ENCODE measurements at places on chromosomes 13 and 19. TPM values are rescaled to one million over a fixed set of nuclear protein-coding genes. Genes with fewer than 3 reads are reported as not detected.

GRCh38 chr13:40384976-40385857, 281.2 kb downstream of the FOXO1 start:
- DNase-seq, result no peak

DNA sequence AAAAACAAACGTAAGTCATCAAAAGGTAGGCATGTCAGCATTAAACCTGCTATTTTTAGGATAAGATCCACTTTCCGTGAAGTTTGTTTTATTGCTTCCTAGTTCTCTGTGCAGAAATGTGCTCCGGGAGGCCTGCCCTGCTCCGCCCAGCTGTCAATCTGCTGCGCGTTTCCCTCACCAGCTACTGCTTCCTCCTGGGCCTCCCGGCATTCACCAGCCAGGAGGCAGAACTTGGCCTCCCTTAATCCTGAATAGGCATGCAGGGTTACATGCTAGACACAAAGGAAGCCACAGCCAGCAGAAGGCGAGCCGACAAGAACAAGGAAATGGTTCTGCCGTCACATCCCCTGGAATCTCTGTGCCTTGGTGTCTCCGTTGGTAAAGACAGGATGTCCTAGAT, 386.2 kb downstream of the IRS2 start:
- DNase-seq, result no peak

DNA sequence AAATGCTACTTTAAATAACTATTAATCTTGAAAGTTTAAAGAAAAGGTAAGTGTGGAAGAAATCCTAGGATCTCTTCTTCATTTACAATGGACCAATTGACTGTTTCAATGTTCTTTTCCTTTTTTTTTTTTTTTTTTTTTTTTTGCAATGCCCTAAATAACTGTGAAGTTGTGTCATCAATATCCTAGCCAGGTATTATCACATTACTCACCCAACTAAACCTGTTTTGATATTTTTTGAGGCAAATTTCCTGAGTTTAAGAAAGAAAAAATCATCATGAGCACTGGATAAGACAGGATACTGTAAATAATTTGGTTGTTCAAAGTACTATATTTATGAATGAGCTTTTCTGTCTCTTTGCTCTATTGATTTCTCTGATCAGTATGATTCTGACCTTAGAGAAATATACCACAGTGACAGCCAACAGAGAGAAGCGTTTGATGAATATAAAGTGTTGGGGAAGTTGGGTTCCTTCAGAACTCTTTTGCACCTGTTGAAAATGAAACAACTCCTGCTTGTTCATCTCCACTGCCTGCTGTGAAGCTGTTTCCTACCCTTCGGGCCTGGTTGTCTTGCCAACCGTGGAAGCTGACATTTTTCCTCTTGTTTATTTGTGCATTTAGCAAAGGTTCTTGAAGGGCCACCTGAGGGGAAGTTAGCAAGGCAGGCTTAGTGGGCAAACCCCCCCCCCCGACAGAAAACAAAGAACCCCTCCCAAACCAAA, 1220.5 kb upstream of the SLC10A2 start:
- peak; percentile 39 for DNase-seq

- DNase-seq, result peak; percentile 48
Measured at GRCh38 chr19:17424743-17425365, 5.0 kb downstream of the MVB12A start.

DNA sequence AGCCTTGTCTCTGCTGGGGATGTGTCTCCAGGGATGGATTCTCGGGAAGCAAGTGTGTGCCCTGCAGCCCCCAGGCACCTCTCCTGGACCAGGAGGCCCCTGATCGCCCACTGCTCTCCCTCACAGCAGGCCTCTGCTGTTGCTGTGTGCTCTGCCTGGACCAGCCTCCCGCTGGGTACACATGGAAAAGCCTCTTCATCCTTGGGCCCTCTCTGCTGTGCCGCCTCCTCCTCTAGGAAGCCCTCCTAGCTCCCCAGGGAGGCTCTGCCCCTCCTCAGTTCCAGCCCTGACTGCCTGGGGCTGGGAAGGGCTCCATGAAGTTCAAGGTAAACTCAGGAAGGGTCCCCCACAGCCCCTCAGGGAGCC, 12.0 kb downstream of the NDUFA11 start:
- no peak for DNase-seq

GRCh38 chr19:16524991-16525734, 17.1 kb downstream of the CHERP start:
- no peak for DNase-seq

DNA sequence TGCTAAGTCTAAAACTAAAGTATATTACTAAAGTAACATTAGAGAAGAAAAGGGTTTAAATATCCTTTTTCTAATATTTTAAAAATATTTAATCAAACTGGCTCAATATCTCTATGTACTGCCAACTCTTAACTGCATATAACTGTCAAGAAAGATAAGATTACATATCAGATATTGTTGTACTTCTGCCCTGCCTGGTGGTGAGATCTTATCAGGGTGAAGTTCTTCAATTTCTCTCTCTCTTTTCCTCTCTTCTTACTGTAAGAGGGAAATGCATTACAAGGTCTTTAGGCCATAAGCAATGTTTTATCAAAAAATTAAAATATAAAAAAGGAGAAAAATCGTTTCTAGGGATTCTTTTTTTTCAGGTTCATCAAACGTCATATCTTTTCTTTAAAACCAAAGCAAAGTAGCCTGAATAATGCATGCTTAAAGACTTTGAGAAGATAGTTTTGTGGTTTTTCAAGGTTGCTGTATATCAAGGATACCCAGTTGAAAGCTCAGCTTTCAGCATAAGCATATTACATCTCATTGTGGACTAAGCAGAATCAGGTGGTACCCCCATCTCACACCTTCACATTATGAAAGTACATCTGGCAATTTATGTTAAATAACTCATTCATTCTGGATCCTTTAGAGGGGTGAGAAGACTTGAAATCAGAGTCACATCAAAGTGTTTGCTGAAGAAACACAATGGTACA, 1625.7 kb upstream of the SLC10A2 start:
- no peak for DNase-seq

GRCh38 chr13:33119022-33119781, 103.0 kb downstream of the KL start:
- DNase-seq, result no peak

DNA sequence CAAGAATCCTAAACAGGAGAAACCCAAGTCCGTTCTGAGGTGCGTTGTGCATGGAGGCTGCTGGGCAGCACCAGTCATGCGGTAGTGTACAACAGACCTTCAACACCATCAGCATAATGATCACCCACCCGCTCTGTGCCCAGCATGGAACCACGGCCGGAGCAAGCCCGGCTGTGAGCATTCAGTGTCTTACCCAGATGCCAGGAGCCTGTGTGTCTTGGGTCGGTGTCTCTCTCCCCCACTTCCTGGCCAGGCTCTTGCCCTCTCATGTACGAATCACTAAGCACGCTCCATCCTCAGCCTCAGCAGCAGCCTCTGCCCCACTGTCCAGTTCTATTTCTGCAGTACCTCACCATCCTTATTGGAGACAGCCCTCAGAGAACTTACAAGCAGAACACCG, 231.6 kb upstream of the IRS2 start:
- DNase-seq, result no peak

DNA sequence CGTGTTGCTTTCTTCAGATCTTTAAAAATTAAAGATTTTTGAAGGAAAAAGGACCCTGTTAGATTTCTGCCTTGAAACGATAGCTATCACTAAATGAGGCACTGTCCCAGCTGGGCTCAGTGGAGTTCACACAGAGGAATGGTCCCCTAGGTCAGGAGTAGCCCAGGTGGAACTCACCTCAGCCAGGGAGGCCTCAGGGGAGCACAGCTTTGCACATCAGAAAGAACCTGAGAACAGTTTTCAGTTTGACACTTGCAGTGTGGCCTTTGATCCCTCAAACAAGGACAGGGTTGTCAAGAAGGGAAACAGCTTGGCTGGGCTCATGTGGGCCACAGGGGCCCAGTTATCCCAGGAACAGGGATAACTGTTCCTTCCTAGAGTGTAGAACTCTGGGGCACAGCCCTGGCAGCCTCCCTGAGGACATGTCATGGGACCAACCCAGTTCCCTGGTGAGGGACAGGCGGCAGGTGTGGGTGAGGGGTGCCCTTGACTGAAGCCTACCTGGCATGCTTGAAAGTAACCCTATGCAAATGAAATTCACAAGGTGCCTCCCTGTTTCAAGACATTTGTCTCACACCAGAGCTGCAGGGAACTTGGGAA, 59.4 kb downstream of the CHST8 start:
- DNase-seq, result no peak

- DNase-seq, result no peak
Measured at GRCh38 chr13:72541674-72542073, 185.8 kb downstream of the MZT1 start.

DNA sequence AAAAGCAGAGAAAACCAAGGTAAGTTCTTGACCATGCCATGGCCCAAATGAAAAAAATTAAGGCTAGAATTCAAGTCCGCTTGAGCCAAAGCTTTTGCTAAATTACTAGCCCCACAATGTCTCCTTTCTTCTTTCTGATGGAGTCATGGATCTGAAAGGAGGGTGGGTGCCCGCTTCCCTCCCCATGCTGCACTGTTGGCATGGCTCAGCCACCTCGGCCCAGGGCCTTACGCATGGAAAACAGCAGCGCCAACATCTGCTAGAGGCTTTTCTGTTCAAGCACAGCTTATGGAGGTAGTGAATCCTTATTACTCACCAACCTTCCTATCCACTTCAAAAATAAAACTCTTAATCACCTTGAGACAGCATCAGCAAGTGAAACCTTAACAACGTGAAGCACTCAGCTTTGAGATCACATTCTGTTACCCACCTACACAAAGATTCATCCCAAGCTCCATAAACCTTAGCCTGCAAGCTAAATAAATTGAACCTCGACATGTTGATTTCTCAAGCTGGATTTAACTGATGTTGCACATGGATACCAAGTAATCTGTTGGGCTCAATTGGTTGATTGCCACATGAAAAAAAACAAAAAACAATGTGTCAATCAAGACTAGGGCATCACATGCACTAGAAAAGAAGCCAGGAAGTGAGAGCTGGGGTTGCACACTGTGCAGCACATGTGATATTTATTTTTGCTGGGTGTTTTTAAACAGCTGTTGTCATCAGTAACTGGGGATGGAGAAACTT, 43.4 kb downstream of the TPT1 start:
- DNase-seq, result no peak

DNA sequence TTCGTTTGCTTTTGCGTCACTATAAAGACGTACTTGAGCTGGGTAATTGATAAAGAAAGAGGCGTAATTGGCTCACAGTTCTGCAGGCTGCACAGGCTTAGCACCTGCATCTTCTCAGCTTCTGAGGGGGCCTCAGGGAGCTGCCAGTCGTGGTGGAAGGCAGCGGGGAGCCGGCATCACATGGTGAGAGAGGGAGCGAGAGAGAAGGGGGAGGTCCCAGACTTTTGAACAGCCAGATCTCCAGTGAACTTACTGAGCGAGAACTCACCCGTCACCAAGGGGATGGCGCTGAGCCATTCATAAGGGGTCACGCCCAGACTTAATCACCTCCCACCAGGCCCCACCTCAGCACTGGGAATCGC, 58.7 kb upstream of the F7 start:
- no peak for DNase-seq

DNA sequence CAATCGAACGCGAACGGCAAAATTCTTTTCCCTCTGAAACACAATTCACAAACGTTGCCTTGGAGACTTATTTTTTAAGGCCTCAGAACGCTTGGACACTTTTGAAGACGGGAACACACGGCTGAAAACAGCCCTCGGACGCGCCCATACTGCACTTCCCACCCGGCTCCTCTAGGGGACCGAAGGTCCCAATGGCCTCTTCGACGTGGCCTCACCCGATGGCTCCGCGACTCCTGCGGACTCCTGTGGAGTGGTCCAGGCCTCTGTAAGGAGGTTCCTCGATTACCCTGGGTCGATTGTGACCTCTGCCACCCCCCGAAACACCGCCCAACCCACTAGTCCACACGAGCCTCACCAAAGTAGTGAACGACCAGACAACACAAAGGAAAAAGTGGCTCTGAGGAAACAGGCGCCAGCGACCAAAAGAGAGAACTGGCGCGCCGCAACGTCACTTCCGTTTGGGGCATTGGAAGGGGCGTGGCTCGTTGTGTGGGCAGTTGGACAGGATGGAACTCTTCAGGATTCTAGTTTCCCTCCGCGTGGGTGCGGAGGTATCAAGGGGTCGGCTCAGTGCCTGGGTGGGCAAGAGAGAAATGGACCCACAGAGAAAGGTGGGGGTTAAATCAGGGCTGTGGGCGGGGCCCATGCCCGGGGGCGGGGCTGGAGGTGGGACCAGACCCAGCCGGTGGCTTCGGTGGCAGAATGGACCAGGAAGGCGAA, at the start of gene ZNF560:
Gene ZNF560, minus strand, starts transcription at position 434 of the 720 bp plus-strand sequence. CDS start 23,303 bp downstream, outside the sequence.
- DNase-seq, result no peak

GRCh38 chr13:71751073-71751472, 115.9 kb downstream of the DACH1 start:
- no peak for DNase-seq

Gene ZNF460
- 29.3 TPM for total RNA-seq

Gene ZNF626
- total RNA-seq, result 7.7 TPM

Gene ZNF470
- 4.2 TPM for total RNA-seq

Gene NXNL1
- not detected for total RNA-seq

Gene OR10H3
- total RNA-seq, result not detected

Gene PLIN5
- total RNA-seq, result not detected

Gene VSIG10L
- 0.62 TPM for total RNA-seq
